Activated naive CD8-positive, alpha-beta T cell treated with anti-CD3 and anti-CD28 coated beads, Interleukin-2, amount 50 U/mL, for 24 hours (primary cell): ENCODE measurements at places on chromosomes 13 and 19.

- no peak for DNase-seq
Observed at GRCh38 chr13:87172166-87172835, 498.9 kb upstream of the SLITRK5 start.

DNA sequence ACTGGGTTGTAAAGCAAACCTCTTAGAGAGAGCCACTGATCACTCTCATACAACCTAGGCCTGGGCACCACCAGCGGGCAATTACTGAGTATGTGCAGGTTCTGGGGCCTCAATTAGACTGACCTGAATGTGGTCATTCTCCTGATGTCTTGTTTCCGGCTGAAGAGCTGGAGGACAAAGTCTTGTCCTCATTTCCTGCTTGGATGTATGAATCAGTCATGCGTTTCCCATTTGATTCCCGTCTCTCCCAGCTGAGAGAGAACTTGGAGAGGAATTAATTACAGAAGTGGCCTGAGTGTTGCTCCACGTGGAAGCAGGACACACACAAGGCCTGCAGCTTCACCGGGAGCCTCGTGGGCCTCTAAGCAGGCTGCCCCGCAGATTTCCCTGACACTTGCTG is 799.3 kb upstream of the ARGLU1 start:
- no peak for DNase-seq

- DNase-seq, result no peak
Observed at GRCh38 chr19:38337360-38337653, 1.7 kb downstream of the CATSPERG start.

DNA sequence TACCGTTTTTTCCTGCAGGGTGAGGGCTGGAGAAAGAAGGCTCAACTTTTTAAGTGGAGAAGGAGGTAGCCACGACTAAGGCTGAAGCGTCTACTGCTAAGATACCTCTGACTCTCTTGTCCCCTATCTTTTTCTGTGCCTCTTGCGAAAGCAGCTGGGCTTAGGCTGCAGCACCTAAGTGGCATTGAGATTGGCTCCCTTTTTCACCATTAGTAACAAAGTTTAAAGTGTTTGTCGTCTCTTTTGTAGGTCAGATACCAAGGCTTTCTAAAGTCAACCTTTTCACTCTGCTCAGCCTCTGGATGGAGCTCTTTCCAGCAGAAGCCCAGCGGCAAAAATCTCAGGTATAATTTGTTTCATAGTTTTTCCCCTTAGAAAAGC is 887 bp downstream of the CDADC1 start:
- no peak for DNase-seq

GRCh38 chr13:91146601-91147000 is 200.9 kb upstream of the MIR17HG start:
- DNase-seq, result no peak

DNA sequence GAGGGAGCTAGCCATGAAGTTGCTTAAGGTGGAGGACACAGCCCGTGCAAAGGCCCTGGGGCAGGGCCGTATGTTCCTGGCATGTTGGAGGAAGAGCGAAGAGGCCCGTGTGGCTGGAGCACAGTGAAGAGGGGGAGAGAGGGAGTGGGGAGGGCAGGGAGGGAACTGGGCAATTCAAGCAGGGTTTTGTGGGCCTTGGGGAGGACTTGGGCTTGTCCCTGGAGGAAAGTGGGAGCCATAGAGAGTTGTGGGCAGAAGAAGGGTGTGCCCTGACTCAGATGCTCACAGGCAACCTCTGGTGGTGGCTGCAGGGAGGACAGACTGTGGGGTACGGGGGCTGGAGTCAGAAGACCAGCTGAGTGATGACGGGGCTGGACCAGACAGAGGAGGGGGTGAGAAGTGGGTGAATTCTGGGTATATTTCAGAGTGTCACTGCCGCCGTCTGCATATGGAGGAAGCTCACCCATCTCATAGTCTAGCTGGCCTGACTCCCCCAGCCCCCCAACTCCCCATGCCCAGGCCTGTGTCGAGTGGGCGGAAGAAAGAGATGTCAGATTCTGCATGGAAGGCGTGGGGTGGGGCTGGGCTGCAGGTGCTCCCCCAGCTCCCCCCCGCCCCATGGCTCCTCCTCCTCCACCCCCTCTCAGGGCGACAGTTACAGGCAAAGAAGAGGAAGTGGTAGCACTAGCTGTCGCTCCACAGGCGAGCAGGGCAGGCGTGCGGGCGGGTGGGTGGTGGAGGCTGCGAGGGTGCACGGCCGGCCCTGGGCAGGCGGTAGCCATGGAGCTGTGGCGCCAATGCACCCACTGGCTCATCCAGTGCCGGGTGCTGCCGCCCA is at the start of gene VAV1:
VAV1 (plus strand) TSS at position 681 of the 838 bp plus-strand sequence; CDS start at position 781, 100 bp downstream.
- peak; percentile 80 for DNase-seq

DNA sequence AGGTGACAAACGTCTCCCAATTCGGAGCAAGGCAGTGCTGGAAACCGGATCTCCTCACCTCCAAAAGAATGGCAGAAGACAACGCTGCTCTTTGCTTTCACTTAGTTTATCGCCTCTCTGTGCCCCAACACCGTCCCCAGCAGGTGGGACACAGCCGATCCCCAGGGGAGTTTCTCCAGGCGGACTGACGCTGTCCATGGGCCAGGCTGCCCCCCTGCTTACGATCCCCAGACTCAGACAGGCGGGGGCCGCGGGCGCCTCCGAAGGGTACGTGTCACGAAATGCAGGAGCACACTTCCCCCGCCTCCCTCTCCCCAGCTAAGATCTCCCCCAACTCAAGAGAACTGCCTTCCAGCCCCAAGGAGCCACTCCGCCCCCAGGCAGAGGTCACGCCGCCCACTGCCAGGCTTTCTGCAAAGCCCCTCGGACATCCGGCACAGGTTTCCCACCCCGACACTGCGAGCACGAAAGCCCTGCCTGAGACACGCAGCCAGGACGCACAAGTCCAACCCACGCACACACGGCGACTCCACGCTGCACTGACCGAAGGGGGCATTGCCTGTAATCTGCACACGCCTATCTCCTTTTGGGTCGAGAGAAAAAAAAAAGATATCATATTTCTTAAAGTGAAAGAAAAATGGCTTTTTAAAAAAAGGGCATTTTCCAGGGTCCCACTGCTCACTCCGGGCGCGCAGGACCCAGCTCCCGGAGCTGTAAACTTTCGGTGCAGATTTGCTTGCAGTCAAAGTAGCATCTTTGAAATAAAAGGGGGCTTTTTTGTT is 2.0 kb downstream of the SPRY2 start:
- DNase-seq, result peak; percentile 30

DNA sequence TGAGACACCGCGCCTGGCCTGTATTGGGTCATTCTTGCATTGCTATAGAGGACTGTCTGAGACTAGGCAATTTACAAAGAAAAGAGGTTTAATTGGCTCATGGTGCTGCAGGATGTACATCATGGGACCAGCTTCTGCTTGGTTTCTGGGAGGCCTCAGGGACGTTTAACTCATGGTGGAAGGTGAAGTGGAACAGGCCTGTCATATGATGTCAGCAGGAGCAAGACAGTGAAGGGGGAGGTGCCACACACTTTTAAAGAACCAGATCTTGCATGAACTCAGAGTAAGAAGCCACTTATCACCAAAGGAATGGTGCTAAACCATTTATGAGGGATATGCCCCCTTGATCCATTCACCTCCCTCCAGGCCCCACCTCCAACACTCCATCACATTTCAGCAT is 18.7 kb downstream of the CARD8 start:
- no peak for DNase-seq

GRCh38 chr19:39531834-39532232 is 819 bp downstream of the EID2B start:
- DNase-seq, result no peak

DNA sequence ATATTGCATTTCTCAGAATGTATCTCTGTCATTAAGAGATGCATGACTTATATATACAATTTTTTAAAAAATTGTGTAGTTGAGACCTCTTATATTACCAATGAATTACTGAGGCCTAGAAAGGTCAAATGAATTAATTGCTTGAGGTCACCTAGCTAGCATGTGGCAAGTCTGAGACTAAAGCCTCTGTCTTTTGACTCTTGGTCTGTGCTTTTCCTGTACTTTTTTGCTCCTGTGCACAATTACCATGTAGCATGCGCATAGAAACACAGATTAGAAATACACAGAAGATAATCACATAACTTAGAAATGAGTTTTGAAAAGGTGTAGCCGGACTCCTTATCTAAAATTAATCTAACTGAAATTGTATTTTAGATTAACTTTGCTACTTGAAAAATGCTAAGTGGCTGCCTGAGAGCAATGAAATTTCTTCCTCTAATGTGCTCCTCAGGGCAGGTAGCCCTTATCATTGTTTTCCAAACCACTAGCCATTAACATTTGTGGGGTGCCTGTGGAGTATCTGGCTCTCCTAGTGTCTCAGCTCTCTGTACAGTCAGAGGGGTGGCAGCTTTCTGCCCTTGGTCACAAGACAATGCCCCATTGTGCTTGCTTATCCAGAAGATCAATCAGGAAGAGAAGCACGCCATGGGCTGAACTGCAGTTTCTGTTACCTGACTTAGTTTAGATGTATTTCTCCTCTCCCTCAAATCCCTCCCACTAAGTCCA is 119.6 kb downstream of the RFC3 start:
- DNase-seq, result no peak

- DNase-seq, result no peak
Observed at GRCh38 chr19:17340871-17341357, 3.6 kb downstream of the GTPBP3 start.

GRCh38 chr13:35984776-35985453 is 146.3 kb downstream of the DCLK1 start:
- no peak for DNase-seq

GRCh38 chr13:30257468-30258099 is 49.8 kb downstream of the KATNAL1 start:
- DNase-seq, result no peak

DNA sequence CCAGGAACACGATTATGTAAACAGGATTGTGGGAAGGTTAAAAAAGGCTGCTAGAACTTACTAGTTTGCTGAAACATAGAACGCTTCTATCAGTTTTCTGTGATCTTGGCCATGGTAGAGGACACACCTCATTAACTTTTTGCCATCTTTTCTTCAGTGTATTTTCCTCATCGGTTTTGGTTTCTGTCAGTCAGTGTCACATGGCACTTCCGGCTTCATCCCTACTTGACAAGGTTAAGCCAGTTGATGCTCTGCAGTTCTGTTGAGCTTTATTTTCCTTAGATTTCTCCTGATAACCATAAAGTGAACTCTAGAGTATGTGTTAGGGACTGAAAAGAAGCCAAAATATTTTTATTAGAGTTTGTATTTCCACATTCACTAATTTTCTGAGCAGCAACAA is 147.5 kb downstream of the NDFIP2 start:
- DNase-seq, result no peak
